CD8-positive, alpha-beta T cell (primary cell): ENCODE measurements at places on chromosomes 16 and 17. TPM values are rescaled to one million over a fixed set of nuclear protein-coding genes. Genes with fewer than 3 reads are reported as not detected.

HCRT gene
- total RNA-seq = not detected

C17orf78 gene
- total RNA-seq = not detected

UBE2G1 gene
- 68.0 TPM for total RNA-seq

CDH5 gene
- not detected for total RNA-seq

NLRC3 gene
- total RNA-seq = 39.5 TPM

IRX6 gene
- total RNA-seq = not detected

UNC119 gene
- 48.9 TPM for total RNA-seq

SCNN1G gene
- not detected for total RNA-seq

PRSS33 gene
- not detected for total RNA-seq

NGFR gene
- 0.73 TPM for total RNA-seq

KRT14 gene
- not detected for total RNA-seq

PLD6 gene
- 3.3 TPM for total RNA-seq

SMIM22 gene
- not detected for total RNA-seq

CHRNE gene
- 6.1 TPM for total RNA-seq

PLLP gene
- 0.47 TPM for total RNA-seq

KRT25 gene
- not detected for total RNA-seq

CD2BP2 gene
- 35.9 TPM for total RNA-seq

DNA sequence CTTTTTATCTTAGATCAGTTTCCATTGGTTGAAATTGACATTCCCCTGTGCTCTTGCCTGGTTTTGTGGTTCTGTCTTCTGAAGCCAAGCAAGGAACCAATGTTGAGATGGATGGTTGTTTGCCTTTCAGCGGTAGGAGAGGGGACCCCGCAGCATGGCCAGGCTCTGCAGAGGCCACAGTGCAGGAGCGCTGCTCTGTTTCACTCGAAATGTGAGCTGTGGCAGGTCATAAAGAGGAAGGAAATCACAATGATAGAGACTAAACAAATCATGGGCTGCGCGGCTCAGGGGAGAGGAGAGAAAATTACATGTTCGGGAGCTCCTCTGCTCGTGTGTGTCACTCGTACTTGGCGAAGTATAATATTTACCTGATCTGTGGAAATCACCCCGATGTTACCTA lies 148.2 kb downstream of the SNX29 start:
- no peak for DNase-seq

- no peak for DNase-seq
Measured at GRCh38 chr17:54876656-54877195, 23.9 kb upstream of the TOM1L1 start.

DNA sequence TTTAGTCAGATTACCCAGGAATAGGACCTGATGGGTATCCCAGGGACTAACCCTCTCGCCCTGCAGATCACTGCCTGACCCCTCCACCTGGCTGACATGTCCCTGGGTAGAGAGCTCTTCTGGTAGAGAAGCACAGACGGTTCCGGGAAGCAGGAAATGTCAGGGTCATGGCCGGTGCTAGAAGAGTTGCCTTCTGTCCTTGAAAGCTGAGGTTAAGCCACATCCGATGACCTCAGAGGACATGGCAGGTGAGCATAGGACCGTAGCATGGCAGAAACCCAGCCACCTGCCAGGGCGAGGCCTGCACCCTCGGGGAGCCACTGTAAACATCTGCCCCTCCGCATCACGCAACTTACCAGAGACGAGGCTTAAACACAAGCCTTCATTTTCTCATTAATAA lies 483.7 kb downstream of the SOX9 start:
- DNase-seq = no peak

- no peak for DNase-seq
Measured at GRCh38 chr17:64327201-64327930, 63.3 kb downstream of the PECAM1 start.

DNA sequence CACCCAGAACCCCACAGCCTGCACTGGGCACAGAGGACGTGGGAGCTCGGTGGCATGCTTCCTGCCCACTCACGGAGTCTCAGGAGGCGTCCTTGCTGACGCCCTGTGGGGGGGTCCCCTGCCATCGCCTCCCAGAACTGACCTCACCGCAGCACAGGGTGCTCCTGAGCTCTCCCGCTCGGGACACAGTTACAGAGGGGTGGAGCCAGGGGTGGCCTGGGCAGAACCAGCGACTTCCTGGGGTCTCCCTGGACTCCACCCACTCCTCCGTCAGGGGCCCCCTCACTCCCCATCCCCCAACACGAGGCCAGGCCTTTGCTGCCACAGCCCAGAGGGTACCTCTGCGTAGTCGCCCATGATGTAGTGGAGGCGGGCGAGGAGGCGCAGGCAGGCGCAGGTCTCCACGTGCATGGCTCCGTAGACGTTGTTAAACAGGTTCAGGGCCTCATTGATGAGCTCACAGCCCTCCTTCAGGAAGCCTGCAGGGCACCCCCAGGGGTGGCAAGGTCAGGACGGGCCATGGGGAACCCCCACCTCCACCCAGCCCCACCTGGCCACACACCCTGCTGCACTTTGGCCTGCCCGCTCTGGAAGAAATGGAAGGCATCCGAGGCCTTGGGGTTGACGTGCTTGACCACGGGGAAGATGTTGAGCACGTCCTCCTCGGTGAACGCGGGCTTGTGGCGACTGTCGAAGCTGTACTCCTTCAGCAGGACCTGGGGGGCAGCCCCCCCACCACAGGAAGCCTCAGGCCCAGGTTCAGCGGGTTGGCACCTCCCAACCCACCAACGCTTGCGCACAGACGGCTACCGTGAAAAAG lies 17.8 kb downstream of the CLUH start:
- DNase-seq = no peak

- no peak for DNase-seq
Measured at GRCh38 chr17:78316115-78316866, 43.6 kb downstream of the SOCS3 start.

DNA sequence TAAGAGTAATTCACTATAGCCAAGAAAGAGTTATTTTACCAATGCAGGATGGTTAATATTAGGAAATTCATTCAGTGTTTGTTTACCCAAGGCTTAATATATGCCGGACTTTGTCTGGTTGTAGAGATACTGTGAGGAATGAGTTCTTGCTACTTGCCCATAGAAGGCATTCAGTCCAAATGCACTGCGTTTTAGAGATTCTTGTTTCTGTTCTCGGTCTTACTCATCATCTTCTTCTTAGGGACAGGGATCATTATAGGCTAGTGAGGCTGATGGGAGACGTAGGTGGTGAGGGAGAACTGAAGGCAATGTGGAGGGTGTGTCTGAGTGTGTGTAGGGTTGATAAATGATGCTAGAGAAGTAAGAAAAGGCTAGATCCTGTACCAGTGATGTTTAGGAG lies 90.7 kb downstream of the OR1D5 start:
- DNase-seq = no peak

GRCh38 chr16:27340654-27341053 lies 26.9 kb downstream of the IL4R start:
- DNase-seq = no peak

- DNase-seq = no peak
Measured at GRCh38 chr17:70041061-70041460, 34.0 kb upstream of the KCNJ16 start.

DNA sequence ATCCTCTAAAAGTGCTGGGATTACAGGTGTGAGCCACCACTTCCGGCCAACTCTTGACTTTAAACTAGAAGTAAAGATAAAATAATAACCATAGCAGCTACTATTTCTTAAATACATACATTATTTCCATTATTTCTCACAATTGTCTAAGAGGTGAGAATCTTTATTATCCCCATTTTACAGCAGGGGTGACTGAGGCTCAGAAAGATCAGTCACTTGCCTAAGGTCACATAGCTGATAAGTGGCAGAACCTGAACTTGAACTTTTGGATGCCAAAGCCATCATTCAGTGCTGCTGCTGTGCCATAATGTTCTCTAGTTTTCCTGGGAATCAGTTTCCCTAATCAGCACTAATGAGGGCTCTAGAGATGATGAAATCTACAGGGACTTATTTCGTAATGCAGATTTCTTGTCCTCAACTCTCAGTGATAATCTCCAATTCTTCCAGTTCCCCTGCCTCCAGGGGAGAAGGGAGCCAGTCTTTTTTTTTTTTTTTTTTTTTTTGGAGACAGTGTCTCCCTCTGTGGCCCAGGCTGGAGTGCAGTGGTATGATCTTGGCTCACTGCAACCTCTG lies 25.2 kb upstream of the GPRC5B start:
- DNase-seq = no peak

DNA sequence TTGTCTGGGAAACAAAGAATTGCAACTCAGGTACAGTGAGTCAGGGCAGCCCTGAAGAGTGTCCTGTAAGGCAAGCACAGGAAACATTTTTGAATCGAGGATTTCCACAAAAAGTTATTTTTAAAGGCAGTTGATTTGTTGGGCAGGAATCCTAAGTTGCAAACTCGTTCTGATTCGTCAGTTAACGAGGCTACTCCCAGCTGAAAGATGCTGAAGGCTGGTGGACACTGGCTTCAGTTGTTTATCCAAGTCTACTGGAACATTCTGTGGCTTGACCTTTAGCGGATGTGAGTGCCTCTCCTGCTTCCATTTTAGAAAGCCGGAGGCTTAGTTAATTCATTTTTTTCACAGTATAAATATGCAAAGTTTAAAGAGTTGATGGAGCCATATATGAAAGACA lies 84.2 kb downstream of the KCNJ12 start:
- DNase-seq = no peak

DNA sequence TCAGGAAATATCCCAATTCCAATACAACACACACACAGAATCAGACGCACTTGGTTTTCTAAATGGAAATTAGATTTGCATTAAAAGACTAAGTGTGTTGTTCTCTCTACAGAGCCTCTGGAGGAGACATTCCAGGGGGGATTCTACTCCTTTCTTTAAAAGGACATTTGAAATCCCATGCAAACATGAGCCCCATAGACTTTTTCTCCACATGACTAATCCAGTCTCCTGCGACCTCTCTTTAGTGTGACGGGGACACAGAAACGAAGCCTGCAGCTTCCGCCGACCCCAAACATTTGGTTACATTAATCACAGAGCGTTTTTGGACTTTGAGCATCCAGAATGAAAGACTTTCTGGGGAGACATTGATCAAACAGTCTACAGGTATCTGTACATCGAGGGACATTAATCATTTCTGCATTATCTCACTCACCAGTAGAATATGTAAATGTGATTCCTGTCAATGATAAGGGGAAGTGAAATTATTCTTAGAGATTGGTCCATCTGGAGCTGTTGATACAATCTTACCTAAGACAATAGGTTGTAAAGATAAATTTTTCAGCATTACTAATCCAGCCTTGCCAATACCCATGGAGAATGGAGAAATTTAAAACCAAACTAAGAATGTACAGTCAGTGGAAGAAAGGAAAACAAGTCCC lies 103.4 kb upstream of the IRX3 start:
- no peak for DNase-seq

GRCh38 chr17:76473541-76473985 lies 6.2 kb downstream of the AANAT start:
- no peak for DNase-seq

- no peak for DNase-seq
Measured at GRCh38 chr17:48024149-48025039, 13.2 kb downstream of the COPZ2 start.

DNA sequence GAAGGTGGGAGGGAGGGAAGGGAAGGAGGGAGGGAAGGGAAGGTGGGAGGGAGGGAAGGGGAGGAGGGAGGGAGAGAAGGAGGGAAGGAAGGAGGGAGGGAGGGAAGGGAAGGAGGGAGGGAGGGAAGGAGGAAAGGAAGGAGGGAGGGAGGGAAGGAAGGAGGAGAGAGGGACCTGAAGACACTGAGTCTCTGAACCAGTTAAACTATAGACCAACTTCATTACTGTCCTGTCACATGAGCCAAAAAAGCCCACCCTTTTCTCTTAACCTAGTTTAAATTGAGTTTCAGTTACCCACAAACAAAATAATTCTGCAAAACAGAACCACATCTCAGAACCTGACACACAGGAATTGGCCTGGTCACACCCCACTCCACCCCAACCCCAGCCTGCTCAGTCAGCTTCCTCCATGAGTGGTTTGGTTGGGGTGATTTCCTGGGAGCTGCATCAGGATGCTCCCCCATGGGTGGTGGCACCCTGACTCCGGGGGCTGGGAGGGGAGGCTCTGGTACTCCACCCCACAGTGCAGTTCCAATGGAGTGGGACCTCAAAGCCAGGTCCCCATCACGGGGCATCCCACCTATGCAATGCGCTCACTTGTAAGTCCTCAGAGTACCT lies 4.7 kb upstream of the PRR29 start:
- peak; percentile 59 for DNase-seq

DNA sequence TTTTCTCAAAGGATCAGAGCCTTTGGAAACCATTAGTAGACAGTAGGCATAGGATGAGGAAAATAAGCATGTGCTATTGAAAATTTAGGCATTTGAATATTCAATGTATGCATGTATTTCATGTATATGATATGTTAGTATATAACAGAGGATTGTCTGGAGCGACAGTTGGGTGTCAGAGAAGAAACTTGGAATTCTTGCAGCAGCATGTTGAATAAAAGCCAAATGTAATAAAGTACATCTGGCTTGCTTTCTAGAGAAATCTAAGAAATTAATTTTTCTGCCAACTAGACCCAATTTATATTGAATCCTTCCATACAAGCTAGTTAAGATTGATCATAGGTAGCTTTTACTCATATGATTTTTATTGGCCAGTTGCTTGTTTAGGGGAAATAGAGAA lies 578.8 kb downstream of the CDH11 start:
- DNase-seq = no peak

- DNase-seq = no peak
Measured at GRCh38 chr17:27290916-27291598, 2.9 kb upstream of the WSB1 start.

DNA sequence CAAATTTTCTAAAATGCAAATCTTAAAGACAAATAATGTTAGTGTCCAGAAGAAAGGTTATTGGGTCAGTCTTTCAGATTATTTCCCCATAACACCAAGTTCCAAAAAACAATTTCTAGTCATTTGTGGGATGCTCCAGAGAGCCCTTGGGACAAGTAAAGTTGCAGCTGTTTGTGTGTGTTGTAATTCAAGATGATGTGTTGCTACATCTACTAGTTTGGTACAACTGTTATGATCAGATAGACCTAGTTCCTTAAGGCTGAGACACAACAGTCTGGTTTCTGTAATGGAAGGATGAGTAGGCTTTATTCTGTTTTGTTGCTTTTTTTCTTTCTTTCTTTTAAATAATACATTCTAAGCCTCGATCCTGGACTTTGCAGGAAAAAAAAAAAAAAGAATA lies 41.9 kb downstream of the PIGL start:
- DNase-seq = no peak

DNA sequence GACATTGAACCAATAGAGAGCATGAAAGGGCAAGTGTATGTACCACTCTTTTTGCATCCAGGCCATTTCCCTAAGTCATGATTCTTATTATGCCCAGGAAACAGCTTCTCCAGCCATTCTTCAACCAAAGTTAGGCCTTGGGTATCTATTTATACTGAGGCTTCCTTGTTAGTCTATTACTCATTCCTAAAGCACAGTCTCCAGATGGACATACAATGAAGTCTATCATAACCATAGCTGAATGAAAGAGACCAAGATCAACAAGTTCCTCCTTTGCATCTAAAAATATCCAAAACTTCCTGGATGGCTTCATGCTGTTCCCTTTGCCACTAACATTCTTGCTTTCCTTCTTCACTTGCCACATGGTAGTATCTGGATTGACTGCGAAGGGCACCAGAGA lies 265.9 kb downstream of the CDH8 start:
- no peak for DNase-seq
